Activated CD8-positive, alpha-beta memory T cell treated with anti-CD3 and anti-CD28 coated beads for 1 hour (primary cell): ENCODE measurements at places on chromosomes 1 and 21.

- DNase-seq: no peak
Observed at GRCh38 chr1:113269168-113269963, 120.9 kb upstream of the MAGI3 start.

GRCh38 chr1:167404908-167405307, 113.4 kb downstream of the CD247 start:
- DNase-seq: no peak

GRCh38 chr1:237712082-237712481, 178.6 kb downstream of the ZP4 start:
- no peak for DNase-seq

DNA sequence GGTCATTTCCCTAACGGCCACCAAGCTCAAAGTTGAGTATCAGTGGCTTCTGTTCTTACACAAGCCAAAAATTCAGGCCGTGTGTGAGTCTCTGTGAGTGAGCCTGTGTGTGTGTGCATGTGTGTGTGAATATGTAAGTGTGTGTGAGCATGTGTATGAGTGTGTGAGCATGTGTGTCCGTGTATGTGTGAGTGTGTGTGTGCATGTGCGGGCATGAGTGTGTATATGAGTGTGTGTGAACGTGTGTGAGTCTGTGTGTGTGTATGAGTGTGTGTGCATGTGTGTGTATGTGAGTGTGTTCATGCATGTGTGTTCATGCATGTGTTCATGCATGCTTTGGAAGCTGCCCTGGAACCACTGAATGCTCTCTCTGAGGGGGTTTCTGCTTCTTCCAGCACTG, 105.7 kb downstream of the AJAP1 start:
- DNase-seq: no peak

- DNase-seq: no peak
Observed at GRCh38 chr1:84504580-84505492, 1.4 kb upstream of the SPATA1 start.

DNA sequence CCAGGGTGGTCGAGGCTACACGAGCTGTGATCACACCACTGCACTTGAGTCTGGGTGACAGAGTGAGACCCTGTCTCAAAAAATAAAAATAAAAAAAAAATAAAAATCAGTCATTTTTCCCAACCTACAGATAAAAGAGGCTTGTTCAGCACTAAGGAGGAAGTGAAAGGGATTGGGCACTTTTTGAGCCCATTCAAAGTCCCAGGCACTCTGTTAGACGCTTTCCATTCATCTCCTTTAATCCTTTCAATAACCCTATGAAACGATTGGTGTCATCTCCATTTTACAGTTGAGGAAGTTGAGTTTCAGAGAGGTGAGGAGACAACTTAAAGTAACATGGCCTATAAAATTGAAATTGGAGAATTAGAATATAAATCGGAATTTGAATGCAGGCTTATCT, 10.4 kb upstream of the AGO4 start:
- no peak for DNase-seq

DNA sequence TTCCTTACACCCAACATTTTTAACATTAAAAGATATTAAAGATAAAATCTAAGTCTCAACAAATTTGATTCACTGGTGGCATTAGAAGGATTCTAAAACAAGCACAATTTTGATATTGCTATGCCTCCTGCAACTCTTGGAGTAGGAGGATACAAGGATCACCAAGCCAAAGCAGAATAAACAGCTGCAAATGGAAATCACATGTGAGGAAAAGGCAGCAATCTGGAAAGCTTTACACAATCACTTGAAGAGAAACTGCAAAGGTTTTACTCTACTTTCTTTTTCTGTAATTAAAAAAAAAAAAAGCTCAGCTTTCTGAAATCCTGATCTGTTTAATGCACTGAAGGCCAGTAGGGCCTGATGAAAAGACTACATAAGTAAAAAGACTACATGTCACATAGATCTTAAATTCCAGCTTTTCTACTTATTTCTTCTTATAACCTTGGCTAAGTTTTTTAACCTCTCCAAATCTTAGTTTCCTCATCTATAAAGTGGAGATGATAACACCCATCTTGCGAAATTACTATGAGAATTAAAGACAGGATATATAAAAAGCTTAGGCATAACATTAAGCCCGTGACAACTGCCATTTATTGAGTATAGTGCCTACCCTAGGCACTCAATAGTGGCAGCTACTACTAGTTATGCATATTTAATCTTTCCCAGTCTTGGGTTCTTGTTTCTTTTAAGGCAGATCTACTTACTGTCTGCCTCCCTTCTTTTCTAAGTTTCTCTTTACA, 73.5 kb downstream of the EPS15 start:
- DNase-seq: no peak

- no peak for DNase-seq
Observed at GRCh38 chr1:183653876-183654451, 848 bp upstream of the APOBEC4 start.
